ENCODE measurements at places on chromosomes 11 and 22.

DNA sequence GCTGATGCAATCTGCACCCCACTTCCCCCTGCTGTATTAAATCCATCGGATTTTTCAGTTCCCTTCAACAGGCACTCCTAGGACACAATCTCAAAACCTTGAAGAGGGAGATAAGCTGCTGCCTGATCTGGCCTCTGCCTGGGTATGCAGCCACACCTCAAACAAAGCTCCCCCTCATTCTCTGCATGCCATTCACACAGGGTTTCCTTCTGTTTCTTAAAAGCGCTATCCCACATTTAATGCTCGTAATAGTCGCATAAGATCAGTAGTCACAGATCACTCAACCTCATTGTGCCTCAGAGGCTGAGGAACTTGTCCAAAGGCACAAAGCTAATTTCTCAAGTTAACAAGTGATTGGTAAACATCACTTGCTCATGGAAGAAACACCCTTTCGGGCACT is 34.0 kb downstream of the UQCR10 start:
- no peak for DNase-seq

DNA sequence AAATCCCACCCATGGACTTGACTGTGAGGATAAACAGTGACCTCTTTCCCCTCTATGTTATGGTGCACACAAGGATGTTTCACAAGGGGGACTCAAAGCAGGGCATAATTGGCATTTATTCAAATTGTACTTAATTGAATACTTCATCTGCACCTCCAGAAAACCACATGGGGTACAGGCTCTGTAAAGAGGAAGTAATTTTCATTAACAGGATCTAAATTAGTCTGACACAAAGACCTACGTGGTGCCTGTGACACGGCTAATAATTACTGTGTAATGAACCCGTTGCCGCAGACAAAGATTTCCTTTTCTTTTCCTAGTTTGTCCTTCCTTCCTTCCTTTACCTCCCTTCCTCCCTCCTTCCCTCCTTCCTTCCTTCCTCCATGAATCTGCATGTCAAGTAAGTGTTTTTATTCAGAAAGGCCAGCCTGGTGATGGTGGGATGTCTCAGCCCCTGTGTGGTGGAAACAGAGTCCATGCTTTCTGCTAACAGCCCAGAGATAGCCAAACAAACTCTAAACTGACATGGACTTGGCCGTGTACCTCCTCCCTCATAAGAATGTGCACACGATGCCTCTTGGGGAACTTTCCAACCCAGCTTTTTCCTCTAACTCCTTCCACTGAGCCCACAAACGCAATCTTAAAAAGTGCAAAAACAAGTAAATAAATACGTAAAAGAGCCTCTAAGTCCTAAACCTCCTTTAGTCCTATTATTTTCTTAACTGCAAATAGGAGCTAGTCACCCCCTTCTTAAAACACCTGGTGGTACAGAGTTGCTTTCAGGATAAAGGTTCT is 118.8 kb downstream of the INSC start:
- no peak for DNase-seq

DNA sequence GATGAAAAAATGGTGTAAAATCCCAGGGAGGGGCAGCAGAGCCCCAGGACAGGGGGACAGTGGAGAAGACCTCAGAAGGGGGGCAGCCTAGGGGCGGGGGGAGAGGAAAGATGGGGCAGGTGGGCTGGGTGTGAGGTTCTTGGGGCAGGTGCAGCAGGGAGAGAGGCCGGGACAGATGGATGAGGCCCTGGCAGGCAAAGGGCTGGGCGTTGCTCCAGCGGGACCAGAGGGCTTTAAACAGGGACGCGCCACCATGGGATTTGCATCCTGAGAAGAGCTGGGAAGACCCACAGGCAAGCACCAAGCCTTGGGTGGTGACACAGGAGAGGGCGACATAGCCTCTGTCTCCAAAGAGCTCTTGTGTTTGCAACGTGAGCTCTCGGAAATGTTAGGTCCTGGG is 1342.8 kb downstream of the TBC1D22A start:
- no peak for DNase-seq

DNA sequence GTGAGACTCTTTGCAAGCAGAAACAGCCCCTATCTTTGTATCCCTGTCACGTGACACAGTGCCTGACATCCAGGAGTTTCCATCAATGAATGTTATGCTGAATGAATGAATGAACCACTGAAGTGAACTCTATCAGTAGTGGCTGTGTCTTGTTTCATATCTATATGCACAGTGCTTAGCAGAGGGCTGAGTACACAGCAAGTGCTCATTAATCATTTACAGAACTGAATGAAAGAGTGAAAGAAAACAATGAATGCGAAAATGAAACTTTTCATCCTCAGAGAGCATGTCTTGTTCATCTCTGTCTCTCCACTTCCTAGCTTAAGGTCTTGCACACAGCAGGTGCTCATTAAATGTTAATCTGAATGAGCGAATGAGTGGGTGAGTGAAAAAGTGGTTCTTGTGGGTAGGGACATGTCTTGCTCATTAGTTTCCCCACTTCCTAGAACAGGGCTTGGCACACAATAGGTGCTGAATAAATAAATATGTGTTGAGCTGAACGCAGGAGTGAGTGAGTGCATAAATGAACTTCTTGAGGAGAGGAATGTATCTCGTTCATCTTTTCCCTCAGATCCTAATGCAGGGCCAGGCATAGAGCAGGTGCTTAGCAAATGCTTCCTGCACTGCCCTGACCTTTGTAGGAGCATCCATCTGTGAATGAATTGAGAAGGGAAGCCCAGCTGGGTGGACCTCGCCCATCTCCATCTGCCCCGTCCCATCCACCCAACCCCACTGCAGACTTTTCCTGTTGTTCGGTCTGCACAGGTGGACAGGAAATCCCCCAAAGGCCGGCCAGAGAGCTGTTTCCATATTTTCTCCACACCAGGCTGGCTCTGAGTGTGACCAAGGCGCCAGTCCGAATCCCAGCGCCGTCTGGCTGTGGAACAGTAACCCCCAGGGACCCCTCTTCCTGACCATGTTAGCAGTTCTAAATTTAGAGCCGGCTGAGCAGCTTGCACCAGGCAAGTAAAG is 113.4 kb upstream of the CRYBB3 start:
- no peak for DNase-seq

- DNase-seq, result no peak
These were observed 30.2 kb upstream of the CLTCL1 start for GRCh38 chr22:19321757-19322156.

GRCh38 chr11:102318469-102318868 is 1.2 kb downstream of the BIRC3 start:
- no peak for DNase-seq

DNA sequence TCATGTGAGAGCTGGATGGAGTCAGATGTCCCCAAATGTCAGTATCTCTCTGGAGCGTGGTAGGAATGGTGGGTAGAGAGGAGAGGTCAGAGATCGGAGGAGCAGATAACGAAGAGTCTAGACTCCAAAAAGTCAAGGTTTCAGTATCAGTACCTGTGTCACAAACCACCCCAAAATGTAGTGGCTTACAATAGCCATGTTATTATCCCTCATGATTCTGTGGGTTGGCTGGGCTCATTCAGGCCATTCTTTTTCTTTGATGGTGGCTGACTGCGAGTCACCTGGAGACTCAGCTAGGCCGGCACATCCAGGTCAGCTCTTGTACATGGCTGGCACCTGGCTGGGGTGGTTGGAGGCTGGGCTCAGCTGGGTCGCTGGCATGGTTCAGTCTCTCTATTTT is 7.3 kb upstream of the SSTR3 start:
- DNase-seq, result no peak

DNA sequence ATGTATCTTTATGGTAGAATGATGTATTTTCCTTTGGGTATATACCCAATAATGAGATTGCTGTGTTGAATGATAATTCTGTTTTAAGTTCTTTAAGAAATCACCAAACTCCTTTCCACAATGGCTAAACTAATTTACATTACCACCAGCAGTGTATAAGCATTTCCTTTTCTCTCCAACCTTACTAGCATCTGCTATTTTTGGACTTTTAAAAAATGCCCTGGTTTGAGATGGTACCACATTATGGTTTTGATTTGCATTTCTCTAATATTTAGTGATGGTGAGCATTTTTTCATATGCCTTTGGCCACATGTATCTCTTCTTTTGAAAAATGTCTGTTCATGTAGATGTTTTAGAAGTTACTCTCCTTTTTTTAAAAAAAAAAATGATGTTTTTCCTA is 142.0 kb downstream of the METTL15 start:
- no peak for DNase-seq

DNA sequence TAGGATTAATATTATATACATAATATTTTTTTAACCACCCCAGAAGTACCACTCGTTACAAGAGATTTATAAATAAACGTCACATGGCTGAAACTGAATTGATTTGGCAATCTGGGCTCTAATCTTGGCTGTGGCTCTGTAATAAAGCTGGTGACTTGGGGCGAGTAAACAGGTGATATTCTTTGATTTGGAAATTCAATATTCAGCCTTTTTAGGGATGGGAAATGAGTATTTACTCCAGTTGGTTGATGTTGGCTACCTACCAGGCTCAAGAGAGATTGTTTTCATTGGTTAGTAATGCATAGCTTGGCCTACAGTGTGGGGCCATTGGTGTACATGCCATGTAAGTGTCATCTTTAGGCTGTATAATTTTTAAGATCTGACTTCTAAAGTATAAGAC is 117.7 kb upstream of the SORL1-AS1 start:
- DNase-seq, result no peak

- no peak for DNase-seq
These were observed 229.3 kb downstream of the BRD1 start for GRCh38 chr22:49598338-49598737.

- DNase-seq, result no peak
These were observed 26.1 kb downstream of the SNX19 start for GRCh38 chr11:130890039-130890745.

DNA sequence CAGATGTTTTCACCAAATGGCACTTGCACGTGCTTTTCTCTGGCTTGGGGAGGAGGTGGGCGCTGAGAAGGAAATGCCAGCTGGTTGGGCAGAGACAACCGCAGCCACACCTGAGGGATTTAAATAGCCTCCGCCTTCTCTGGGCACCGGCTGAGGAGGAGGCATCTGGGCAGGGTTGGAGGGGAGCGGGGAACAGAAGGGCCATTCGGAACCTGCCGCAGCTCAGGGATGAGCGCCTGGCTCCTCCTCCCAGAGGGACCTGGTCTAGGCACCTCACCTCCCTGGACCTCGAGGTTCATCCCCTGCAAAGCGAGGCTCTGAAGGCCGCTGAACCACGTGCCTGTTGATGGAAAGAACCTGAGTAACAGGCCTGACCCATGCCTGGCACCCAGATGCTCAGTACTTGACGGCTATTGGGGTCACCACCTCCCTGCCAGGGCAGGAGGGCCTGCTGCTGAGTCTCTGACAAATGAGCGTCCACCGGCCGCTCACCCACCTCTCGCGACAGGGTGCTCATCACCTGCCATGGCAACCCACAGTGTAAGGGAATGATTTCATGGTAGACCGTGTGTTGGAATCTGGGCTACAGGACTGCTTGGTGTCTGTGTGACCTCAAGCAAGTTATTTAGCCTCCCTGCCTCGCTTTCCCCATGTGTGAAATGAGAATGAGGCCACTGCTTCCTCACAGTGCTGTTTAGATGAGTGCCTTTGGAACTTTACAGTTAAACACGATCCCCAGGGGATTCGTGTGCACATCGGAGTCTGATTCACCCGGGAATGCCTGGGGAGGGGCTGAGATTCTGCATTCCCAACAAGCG is 2.0 kb upstream of the KDELR3 start:
- DNase-seq, result no peak

DNA sequence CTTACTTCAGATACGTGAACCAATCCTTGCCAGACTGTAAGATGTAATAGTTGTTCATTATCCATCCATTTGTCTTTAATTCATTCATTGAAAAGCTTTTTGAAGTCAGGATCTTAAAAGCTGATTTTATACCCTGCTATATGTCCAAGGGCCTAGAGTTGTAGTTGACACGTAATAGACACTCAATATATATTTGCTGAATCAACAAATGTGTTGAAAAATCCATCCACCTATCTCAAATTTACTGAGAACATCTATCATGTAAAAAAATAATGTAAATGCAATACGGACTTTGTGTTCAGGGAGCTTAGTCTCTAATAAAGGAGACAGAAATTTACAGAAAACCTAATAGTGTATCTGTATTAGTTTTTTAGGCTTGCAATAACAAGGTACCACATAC is 521.0 kb downstream of the METTL15 start:
- no peak for DNase-seq

- peak; percentile 49 for DNase-seq
These were observed 10.2 kb upstream of the POU2F3 start for GRCh38 chr11:120229451-120230424.

- no peak for DNase-seq
These were observed 40.6 kb downstream of the BARX2 start for GRCh38 chr11:129416080-129416820.

DNA sequence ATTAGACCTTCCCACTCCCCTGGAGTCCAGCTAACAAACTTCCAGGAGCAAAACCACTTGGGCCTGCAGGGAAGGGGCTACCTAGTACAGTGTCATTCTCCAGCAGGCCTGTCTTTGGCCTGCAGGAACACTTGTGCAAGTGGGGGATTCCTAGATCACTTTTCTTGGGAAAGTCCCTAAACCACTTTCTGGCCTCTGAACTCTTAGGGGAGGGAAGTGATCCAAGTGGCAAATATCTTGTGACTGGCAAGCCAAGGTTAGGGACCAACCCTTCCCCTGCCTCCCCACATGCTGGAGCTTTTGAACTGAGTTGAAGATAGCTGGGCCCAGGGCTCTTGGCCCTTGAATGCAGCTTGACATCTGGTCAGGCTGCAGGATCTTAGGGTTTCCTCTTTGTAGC is 17.2 kb downstream of the PPFIBP2 start:
- no peak for DNase-seq

DNA sequence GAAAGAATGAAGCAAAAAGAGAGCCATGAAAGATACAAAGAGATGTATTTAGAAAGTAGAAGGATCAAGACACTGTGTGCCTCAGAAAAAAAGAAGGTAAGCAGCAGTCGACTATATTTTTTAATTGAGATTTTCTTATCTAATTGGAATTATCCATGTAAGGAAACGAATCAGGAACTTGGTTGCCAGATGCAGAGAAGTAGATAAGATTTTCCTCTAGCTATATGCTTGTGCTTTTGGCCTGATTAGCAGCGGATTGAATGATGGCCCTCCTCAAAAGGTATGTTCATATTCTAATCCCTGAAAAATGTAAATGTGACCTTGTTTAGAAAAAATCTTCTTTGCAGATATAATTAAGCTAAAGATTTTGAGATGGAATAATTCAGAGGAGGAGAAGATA is 43.9 kb upstream of the CARD18 start:
- no peak for DNase-seq
